Stimulated activated CD4-positive, alpha-beta T cell treated with anti-CD3 and anti-CD28 coated beads, Interleukin-15, amount 100 ng/mL, for 1 hour (primary cell): ENCODE measurements at places on chromosomes 2 and 18.

- no peak for DNase-seq
Measured at GRCh38 chr2:101766871-101767739, 69.6 kb downstream of the MAP4K4 start.

DNA sequence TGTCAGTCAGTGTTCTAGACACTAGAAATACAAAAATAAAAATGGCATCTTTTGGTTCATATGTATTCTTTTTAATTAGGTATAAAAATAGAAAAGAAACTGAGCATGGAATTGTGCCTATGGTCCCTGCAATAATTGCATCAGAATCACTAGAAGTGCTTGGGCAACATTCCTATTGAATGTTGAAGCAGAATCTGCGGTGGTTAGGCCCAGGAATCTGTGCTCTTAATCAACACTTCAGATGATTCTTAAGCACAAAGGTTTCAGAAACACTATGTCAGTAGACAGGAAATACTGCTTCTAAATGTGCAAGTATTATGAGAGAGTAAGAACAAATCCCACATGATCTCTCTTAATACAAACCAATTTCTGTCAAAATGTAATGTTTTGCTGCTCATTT is 20.3 kb upstream of the RBBP8 start:
- no peak for DNase-seq

DNA sequence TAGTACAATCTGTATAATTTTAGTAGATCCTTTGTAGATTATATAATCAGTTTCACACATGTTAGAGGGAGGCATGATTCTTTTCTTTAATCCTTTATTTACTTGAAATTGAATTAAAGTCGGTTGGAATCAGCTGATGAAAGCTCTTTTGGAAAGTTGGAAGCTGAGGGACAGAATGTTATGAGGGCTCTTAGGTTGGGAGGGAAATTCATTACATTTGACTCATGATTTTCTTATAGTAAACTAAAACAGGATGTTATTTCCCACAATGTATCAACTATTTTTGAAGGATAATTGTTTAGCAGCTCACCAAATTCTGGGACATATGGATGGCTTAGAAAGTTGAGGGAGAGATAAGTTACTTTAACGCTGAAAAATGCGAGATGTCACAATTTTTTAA is 52.7 kb upstream of the TMEFF2 start:
- no peak for DNase-seq

DNA sequence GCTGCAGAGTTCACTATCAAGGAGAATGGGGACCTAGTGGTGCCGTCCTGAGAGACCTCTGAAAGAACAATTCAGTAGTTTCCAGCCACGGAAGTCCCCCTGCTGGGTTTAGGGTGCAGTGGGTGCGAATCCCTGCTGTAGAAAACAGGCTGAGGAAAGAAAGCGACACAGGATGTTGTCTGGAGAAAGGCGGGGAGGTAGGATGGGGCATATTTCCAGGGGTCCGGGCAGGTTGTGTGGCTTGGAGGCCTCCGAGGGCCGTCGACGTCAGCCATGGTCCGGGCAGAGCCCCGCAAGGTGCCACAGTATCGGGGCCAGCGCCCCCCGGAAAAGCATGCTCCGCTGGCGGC is 807 bp upstream of the CREB1 start:
- DNase-seq, result peak; percentile 56

DNA sequence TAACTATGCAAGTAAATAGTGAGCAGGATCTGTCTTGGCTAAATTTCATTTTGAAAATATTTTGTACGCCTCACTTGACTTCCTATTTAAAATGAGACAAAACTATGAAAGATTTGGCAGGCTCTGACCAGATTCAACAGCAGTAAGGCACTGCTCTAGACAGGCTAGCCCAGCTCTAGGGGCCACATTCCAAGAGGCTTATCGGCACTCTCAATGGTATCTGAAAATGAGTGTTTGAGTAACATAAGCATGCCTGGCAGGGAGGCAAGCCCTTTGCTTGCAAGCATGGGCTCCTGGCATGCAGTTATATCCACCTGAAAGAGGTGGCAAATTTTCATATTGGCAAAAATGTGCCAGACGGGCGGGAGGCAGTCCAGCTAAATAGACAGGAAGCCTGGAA is 10.5 kb downstream of the CAPN13 start:
- DNase-seq, result no peak

DNA sequence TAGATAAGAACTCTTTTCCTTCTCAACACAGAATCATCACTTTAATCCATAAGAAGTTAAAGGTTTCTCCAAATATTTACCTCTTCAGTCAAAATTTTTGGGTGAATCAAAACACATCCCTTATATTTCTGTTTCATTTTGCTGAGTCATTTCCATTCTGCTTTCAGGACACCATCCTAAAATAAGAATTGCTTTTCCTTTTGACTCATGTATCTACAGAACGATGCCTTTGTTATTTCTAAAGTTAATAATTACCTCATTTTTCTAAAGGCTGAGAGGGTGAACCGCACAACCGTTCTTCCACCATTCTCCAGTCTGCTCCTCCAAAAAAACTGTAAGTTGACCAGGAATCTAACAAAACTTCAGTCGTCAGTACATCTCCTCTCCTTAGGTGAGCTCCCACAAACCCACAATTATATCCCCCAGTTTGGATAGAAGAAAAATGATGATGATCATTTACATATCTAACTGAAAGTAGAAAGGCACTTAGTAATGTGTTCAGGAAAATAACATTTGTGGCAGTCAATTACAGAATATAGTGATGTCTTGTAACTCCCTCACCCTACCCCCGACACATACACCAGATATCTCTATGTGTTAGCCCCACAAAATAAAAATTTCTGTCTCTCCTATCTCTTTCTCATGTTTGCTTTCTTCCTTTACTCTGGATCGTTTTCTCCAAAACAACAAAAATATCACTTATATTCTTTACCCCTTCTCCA is 162.5 kb downstream of the RAD51AP2 start:
- no peak for DNase-seq

DNA sequence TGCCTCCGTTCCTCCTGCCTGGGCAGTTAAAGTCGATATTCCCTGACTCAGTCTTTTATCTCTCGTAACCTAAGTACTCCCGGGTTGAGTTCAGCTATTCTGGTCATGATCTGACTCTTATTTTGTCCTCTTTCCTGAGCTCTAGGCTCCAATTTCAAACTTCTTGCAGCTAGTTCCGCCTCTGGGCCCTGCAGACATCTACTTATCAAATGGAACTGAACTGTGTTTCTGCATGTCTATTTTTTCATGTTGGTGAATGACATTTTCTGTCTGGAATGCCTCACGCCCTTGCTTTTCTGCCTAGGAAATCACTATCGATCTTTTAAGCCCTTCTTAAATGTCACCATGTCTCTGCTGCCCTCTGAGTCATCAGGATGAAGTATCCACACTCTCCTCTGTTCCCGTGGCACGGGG is 101.5 kb downstream of the VAPA start:
- no peak for DNase-seq

DNA sequence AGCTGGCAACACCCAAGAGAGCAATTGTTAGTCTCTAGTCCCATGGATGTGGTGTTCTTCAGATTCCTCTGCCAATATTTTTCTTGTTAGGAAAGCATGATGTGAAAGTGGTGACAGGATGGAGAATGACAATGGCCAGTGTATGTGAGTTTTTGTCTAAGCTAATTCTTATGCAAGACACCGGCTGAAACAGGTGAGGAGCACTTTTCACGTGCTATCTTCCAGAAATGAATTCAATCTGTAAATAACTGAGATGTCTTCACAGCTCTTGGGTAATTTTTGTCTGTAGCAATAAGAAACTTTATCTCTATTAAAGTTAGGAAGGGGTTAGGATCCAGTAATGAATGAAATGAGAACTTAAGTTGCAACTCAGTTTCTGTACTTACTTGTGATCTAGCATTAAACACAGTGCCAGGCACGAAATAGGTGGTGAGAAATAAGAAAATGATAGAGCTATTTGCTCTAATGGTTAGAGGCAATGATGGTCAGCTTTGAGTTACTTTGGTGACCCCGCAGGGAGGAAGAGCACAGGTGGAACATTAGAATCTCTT is 676 bp upstream of the AGPS start:
- no peak for DNase-seq

DNA sequence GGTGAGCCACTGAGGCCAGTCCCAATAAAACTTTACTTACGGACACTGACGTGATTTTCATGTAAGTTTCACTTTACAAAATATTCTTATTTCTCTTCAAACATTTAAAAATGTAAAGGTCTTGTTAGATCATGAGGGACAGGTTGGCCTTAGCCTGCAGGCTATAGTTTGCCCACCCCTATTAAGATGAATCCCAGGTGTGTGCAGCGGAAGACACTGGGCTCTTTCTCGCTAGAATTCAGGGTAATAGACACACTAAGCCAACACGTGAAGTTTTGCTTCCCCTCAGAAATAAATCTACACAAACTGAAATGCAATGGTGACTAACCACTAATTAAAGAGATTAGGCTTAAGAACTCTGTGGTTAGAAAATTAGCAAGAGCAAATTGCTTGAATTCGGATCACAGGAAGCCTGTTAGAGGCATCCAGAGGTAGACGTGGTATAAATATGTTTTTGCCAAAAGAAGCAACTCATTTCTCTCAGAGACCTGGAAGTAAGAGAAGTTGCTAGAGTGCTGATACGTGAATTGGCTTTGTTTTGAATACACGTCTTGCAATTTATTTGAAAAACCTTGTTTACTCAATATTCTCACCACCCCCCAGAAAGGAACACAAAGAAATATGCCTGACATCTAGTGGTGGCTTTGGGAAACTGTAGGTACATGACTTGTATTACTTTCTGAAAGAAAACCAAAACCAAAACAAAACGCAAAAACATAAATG is 151.6 kb downstream of the DTNB start:
- DNase-seq, result no peak

GRCh38 chr18:58234359-58234741 is 190.3 kb downstream of the NEDD4L start:
- DNase-seq, result no peak

DNA sequence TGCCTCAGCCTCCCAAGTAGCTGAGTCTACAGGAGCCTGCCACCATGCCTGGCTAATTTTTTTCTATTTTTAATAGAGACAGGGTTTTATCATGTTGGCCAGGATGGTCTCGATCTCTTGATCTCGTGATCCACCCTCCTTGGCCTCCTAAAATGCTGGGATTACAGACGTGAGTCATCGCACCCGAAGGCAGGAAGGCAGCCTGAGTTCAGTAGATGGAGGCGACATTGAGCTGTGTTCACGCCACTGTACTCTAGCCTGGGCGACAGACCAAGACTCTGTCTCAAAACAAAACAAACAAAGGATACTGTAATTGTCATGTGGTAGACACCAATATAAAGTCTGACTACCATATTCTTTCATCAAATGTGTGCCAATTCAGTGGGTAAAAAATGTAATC is 500.9 kb upstream of the DSEL start:
- DNase-seq, result no peak

GRCh38 chr2:66334237-66335029 is 100.5 kb upstream of the MEIS1 start:
- DNase-seq, result no peak

GRCh38 chr2:123928358-123928757 is 96.7 kb upstream of the CNTNAP5 start:
- DNase-seq, result no peak
